H7 (cell line): ENCODE measurements at places on chromosomes 13 and 19. TPM values are rescaled to one million over a fixed set of nuclear protein-coding genes. Genes with fewer than 3 reads are reported as not detected.

DNA sequence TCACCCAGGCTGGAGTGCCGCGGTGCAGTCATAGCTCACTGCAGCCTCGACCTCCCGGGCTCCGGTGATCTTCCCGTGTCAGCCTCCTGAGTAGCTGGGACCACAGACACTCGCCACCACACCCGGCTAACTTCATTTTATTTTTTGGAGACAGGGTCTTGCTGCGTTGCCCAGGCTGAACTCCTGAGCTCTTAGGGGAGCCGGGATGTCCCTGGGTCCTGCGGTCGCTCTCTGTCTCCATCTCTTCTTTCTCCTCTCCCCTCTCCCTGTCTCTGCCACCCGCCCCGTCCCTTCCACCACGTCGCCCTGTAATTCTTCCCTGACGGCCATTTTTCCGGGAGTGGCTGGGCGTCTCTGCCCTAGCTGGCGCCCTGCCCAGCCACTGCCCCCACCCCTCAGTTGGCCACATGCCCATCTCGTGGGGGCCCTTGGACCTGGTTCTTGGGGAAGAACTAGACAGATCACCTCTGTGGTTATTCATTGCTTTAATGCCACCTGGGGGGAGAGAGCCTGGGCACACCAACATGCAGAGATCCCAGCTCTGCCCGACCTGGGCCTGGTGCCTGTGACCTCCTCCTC, 18.9 kb downstream of the ARID3A start:
- DNase-seq = no peak

DNA sequence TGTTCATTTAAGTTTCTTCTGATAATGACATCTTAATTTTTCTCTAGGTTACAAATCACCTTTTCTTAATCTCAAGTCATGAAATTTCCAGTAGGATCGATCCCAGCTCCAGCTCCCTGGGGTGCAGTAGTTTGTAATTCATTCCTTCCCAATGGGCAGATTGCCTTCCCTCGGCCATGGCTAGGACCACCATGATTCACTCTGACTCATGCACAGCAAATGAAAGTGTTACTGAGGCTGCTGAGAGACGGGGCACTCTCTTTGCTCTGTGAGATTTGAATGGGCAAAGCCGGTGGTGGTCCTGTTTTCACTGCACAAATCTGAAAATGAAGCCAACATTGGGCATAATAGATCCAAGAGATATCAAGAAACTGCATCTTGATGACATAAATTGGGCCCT, 202.8 kb upstream of the IRS2 start:
- no peak for DNase-seq

GRCh38 chr13:97171136-97171535, 51.0 kb upstream of the MBNL2 start:
- DNase-seq = no peak

GRCh38 chr19:2591537-2592291, 110.8 kb downstream of the GNG7 start:
- DNase-seq = no peak

DNA sequence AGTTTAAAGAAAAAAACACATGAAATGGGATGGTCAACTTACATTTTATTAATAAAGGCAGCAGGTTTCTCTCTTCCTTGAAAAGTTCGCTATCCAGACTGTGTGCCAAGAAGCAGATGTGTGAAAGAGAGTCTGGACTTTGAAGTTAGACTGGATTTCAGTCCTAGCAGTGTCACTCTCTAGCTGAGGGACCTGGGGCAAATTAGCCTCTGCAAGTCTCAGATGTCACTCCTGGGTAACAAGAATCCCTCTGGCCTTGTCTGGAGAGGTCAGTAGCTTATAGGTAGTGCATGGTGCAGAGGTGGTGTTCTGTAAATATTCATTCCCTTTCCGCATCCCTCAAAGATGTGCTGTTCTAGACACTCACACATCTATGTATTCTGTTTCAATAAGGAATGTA, 187.6 kb upstream of the RNF113B start:
- DNase-seq = no peak

CRB3 gene
- 4.9 and 5.5 TPM in 2 replicates for total RNA-seq

INTS6 gene
- 24.9 and 30.4 TPM in 2 replicates for total RNA-seq

DAND5 gene
- 0.15 TPM in 1 of 2 replicates, not detected in the other for total RNA-seq

LHFPL6 gene
- total RNA-seq = 2.7 and 4.6 TPM in 2 replicates
